ENCODE measurements at places on chromosomes 3 and 15.

DNA sequence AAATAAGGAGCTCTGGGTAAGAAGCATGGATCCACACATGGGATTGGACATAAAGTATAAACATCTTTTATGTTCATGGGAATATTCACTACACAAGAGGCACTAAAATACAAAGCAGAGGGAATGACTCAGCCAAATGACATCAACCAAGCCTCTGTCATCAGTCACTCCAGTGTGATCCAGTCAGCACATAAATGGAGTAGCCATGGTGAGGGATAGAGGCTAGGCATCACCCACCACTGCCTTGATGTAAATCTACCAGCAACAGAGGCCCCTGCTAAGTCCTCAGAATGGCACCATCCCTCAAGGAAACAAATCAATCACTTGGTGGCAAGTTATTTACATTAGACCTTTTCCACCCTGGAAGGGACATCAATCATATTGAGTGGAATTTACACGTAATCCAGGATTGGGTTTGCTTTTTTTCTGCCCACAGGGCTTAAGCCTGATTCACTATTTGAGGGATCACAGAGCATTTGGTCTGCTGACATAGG lies 27.2 kb downstream of the VEPH1 start:
- no peak for DNase-seq

- DNase-seq: no peak
Measured at GRCh38 chr3:15313461-15313860, 18.9 kb downstream of the SH3BP5 start.

DNA sequence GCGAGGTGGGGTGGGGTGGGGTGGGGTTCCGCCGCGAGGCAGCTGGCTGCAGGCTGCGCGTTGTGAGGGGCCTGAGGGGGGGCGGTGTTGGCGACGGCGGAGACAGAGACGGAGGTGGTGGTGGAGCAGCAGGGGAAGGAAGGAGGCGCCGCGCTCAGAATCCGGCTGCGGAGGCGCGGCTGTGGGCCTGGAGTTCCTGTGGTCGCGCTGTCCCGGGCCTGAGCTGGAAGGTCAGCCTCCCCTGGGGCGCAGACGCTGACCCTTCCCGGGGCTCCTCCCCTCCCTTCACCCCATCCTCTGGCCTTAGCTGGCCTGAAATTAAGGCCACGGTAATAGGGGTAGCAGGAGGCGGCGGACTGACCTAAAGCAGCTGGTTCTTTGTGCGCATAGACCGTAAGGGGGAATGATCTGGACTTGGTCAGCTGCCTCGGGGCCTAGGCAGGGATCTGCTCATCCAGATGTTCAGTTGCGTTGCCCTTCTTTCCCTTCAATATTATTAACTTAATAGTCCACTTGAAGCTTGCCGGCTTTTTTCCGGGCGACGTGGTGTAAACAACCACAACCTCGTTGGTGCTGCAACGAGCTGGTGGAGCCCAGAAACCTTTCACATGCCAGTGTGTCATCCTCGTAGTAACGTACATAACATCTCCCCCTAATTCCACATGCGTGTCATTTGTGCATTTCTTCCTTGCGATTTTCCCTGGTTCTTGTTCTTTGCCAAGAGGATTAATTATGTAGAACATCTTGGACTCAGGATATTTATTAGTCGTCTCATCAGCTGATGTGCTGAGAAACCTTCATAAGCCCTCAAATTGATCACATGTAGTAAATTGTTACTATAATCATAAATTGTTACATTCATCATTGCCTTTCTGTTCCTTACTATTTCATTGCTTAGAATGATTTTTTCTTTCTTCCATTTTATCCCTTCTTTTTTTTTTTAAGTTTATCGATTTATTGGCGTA lies 626 bp downstream of the SEC62 start:
- peak; percentile 49 for DNase-seq

GRCh38 chr15:25801586-25802284 lies 61.4 kb downstream of the ATP10A start:
- DNase-seq: no peak

GRCh38 chr3:139772539-139773500 lies 95.0 kb upstream of the NMNAT3 start:
- no peak for DNase-seq

GRCh38 chr3:143484846-143485512 lies 363.3 kb downstream of the SLC9A9 start:
- DNase-seq: no peak

DNA sequence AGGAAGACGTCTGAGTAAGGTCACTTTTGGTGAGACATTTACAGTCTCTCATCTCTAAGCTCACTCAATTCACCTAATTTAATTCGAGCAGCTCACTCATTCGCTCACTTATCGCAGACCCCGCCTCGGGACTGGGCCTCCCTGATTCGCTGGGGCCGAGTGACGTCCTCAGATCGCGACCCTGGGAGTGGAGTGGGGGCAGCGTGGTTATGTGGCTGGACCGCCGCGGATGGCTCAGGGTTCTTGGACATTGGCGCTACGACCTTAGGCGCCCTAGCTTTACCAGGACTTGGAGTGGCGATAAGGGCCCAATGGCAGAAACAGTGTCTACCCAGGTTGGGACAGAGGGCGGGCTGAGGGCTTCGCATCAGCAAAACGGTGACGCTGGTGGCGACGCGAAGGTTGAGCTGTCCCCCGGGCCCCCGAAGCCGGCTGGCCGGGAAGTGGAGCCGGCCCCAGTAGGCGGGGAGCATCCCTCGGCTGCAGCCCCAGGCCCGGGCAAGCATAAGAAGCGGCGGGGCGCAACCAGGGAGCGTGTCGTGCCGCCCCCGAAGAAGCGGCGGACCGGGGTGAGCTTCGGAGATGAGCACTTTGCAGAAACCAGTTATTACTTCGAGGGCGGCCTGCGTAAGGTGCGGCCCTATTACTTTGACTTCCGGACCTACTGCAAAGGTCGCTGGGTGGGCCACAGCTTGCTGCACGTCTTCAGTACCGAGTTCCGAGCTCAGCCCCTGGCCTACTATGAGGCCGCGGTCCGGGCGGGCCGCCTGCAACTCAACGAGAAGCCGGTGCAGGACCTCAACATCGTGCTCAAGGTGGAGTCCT lies at the start of gene RPUSD2:
Gene RPUSD2, plus strand, starts transcription at position 171 of the 825 bp plus-strand sequence. Its CDS starts 39 bp downstream, at position 210.
- peak; percentile 86 for DNase-seq
